Fibroblast of skin of back (primary cell): ENCODE measurements at places on chromosomes 16 and 17.

- peak; percentile 41 for DNase-seq
Measured at GRCh38 chr17:17929655-17930380, 42.4 kb downstream of the TOM1L2 start.

DNA sequence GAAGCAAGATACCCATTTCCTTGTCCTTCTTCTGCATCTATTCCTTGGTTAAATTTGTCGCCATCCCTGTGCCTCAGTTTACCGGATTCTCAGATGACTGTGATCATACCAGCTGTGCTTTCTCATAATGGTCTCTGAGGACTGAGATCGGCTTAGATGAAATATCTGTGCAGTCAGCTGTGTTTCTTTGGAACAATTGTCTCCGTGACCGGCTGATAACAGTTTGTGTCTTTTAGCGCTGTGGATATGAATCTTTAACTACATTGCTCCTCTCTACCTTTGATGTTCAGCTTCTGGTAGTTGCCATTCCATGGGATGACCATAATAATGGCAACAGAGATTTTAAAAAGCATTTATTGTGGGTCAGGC, 473 bp downstream of the FTO start:
- no peak for DNase-seq

GRCh38 chr16:5487728-5488127, 390.1 kb upstream of the EEF2KMT start:
- DNase-seq, result no peak

DNA sequence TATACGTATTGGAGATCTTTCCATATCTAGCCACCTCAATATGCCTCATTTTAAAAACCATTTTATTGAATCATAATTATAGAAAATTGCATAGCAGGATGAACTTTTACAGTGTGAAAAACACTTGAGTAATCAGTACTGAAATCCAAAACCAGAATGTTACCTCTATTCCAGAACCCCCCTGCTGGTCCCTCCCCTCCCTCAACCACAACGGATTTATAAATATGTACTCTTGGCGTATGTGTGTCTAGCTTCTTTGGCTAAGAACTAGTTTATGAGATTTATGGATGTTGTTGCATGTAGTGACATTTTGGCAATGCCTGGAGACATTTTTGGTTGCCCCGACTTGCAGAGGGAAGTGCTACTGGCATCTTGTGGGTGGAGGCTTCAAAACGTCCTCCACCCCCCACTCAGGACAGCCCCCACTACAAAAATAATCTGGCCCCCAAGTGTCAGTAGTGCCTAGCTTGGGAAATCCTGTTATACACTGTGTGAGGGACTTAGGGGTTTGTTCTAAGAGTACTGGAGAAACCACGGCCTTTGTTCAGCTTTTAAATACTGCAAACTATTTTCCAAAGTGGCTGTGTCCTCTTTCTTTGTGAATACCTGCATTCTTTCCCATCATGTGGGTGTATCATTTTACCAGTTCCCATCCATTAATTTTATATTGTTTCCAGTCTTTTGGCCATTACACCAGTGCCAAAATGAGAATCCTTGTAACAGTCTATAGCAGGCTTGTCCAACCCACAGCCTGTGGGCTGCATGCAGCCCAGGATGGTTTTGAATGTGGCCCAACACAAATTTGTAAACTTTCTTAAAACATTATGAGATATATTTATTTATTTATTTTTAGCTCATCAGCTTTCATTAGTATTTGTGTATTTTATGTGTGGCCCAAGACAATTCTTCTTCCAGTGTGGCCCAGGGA, 23.7 kb downstream of the ITPRIPL2 start:
- DNase-seq, result no peak

DNA sequence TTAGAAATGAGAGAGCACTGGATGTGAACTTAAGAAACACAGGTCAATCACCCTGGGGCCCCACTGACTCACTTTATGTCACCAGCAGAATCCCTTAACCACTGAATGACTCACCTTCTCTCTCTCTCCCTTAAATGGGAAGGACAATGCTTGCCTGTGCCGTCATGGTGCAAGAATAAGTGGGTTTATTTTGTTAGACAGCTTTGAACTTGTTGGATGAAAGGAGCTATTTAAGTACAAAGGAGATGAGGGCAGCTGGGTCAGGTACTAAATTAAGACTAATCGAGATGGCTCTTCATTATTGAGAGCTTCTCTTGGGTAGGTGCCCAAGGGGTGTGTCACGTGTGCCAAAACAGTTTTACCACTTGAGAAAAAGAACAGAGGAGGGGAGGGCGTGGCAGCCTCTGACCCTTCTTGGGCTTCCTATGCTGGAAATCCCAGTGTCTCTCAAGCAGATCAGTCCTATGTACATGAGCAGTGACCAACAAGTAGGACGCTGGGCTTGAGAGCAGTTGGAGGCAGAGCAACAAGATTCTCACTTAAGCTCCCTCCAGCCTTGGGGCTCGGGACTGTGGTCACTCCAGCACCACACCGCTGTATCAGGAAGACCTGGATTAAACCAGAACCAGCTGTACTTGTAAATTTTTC, 6.7 kb upstream of the KRT31 start:
- DNase-seq, result peak; percentile 98

- no peak for DNase-seq
Measured at GRCh38 chr16:46736695-46737094, 11.4 kb downstream of the MYLK3 start.

GRCh38 chr17:81550830-81551457, 1.2 kb downstream of the FAAP100 start:
- DNase-seq, result no peak

GRCh38 chr16:50610331-50611262, 62.4 kb downstream of the NKD1 start:
- no peak for DNase-seq

DNA sequence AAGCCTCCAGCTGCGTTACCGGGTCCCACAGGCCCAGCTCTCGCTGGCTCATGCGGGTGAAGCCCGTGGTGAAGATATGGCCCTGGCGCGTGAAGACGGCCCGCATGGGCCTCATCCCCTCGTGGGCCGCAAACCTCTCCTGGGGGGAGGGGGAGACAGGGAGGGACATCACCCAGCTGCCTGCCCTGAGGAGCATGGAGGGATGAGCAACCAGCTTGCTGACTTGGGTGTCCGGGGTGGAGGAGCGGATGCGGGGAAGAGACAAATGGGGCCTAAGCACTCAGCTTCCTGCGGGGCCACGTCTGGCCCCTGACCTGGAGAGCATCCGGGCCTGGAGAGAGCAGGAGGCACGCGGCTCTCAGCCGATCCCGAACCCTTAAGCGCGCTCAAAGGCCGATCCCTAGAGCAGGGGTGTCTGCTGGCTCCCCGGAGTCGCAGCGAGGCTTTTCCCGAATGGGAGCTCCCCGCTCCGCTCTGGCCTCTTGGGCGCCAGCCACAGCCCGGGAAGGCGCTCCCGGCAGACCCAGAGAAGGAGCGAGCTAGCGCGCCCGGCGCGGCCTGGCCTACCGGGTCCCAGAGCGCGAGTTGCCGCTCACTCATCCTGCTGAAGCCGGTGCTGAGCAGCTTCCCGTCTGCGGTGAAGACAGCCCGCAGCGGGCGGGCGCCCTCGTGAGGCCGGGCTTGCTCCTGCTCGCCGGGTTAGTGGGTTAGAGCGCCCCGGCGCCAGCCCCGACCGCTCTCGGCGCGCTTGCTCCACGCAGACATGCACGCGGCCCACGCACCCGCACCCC, 5.0 kb downstream of the CORO6 start:
- DNase-seq, result peak; percentile 60

DNA sequence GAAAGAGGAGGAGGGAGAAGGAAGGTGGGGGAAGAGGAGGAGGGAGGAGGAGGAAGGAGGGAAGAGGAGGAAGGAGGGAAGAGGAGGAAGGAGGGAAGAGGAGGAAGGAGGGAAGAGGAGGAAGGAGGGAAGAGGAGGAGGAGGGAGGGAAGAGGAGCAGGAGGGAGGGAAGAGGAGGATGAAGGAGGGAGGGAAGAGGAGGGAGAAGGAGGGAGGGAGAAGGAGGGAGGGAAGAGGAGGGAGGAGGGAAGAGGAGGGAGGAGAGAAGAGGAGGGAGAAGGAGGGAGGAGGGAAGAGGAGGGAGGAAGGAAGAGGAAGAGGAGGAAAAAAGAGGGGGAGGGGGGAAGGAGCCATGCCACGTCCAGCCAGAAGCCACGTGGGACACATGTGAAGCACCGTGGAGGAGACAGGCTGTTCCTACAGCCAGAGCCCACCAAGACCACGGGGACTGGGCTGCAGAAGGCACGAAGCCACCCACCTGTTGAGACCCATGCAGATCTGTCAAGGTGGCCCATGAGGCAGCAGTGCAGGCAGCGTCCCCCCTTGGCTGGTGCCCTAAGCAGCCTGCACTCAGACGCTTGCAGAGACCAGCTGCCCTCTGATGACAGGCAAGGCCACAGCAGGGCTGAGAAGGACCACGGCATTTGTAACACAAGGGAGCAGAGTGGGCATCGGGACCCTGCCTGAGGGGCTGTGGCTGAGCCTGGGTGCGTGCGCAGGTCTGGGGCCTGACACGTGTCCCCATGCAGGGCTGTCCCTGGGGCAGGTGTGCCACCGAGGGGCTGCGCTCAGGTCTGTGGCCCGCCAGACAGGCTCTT, 10.3 kb downstream of the NDUFAF8 start:
- peak; percentile 17 for DNase-seq

GRCh38 chr16:1746693-1747195, 24.6 kb downstream of the NME3 start:
- DNase-seq, result no peak

- DNase-seq, result no peak
Measured at GRCh38 chr17:14268264-14268663, 31.6 kb upstream of the CDRT15 start.

GRCh38 chr16:10522966-10523365, 57.4 kb downstream of the EMP2 start:
- no peak for DNase-seq
